GM04504 (cell line): ENCODE measurements at places on chromosomes 2 and 18.

GRCh38 chr18:8290435-8290834, 318.8 kb upstream of the RAB12 start:
- DNase-seq: no peak

DNA sequence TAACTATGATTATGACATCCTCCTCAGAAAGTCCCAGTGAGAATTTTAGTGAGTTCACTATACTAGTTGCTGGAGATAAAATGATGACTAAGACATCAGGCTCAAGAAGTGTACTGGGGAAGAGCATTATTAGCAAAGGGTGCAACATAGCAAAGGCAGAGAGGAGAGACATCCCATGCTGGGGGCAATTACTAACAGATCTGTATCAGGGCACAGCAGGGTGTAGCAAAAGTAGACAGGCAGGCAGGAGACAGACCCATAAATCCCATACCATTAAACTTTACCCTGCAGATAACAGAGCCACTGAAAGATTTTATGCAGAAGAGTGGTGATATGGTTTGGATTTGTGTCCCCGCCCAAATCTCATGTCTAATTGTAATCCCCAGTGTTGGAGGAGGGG, 161.7 kb downstream of the SP3 start:
- no peak for DNase-seq

- DNase-seq: no peak
These were observed 834 bp downstream of the ZNF638 start for GRCh38 chr2:71332435-71332796.

- no peak for DNase-seq
These were observed 10.1 kb downstream of the MYO1B start for GRCh38 chr2:191255271-191255670.

DNA sequence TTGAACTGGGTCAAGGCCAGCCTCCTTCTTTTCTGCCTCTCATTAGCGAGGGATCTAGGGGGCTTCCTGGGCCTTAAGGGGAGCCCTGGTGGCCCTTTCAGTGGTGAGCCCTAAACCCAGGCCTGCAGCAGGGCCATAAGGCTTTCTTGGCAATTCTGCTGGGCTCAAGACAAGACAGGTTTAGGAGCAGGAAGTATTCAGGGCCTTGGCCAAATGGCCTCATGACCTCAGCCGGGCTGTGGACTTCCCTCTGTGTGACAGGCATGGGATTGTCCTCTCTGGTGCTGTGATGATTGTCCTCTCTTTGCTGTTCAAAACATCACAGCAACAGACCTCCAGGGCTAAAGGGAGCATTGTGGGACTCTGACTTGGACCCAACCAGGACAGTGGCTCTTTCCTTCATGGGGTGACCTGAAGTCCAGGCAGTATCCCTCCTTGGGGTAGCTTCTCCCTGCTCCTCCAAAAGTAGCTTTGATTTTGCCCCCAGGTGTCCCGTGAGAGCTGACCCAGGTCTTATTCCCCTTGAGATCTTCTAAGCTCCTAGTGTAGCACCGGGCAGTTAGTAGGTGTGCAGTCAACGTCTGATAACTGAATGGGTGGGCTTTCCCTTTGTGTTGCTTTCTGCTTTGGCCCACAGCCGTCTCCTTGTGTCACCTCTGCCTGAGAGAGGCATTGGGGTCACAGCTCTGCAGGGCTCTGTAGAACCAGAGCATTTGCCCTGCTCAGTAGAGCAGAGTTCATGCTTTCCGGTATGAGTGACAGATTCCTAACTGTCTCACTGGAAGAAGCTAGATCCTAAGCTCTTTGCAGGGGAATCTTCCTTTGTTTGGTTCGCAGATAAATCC, 14.7 kb downstream of the FOSL2 start:
- DNase-seq: no peak

GRCh38 chr18:23536204-23536603, 32.9 kb downstream of the RMC1 start:
- no peak for DNase-seq

DNA sequence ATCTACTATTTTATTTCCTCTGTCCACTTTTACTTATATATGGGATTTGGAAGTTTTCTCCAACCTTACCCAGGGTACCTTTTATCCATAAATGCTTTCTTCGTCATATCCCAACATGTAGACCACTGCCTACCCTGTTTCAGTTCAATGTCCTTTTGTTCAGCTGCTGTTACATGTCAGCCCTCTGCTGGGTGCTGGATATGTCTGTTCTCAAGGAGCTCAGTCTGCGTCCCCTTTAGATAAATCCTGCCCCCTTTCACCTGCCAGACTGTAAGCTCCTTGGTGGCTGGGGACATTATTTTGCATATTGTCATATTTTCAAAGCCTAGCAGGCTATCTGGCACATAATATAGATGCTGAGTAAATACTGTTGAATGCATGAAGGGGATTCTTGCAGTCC, 53.2 kb downstream of the NEMP2 start:
- DNase-seq: no peak

- DNase-seq: no peak
These were observed 21.4 kb downstream of the HADHA start for GRCh38 chr2:26223018-26223417.

DNA sequence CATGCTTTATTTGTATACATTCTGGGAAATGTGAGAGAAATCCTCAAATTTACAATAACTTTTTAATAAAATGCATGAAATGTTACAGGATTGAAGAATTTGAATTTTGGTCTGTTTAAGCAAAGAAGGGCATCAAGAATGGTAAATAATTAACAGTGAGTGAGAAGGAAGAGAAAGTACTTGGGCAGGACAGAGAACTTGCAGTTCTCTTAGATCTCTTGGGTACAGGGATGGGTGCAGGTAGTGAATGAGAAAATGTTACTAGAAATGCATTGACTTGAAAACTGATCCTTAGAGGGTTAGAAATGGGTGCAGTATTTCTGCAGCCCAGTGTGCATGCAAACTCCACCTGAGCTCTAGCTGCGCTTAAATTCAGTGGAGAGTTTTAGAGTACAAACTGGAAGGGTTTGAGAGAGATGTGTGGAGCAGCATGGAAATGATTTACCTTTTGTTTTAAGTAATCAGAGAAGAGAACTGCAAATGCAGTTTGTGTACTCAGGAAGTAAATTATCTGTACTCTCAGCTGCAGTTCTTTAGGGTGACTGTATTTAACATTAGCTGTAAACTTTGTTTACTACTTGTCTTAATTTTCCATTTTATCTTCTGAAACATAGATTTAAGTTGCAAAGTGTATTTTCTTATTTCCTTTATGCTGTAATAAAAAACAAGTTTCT, 51.0 kb upstream of the RAB27B start:
- no peak for DNase-seq

- DNase-seq: no peak
These were observed 68.0 kb downstream of the KLHL29 start for GRCh38 chr2:23452853-23453420.

GRCh38 chr2:211203986-211204385, 647.6 kb downstream of the CPS1 start:
- DNase-seq: no peak

- no peak for DNase-seq
These were observed 72.7 kb upstream of the STON1 start for GRCh38 chr2:48457227-48457626.

DNA sequence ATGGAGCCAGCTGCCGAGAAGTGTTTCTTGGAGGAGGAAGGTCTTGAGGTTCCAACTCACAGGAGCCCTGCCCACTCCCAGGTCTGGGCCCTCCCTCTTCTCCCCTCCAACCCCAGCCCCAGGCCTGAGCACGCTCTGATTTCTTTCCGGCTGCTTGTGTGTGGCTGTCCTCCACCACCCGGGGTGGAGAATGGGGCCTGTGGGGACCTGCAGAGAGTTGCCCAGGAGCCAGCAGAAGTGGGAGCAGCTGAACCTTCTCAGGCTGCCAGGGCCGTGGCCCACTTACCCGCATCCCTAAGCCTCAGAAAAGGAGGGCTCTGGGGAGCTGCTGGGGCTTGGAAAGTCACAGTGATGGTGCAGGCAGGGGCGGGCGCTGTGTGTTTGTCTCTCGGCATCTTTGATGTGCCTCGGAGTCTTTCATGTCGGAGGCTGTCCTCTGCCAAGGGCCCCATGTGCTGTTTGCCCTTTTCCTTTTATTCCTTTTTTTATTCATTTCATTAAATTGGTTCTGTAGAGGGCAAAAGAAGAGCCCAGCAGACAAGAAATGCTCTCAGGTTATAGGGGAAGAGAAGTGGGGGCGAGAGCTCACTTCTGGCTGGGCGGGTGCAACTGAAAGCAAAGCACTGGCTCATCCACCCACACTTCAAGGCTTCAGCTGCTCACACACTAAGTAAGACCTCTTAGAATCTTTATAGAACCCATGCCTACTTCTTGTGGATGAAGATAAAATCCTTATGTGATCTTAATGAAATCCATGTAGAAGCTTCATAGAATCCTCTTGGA, 52.5 kb downstream of the SDC1 start:
- DNase-seq: no peak

DNA sequence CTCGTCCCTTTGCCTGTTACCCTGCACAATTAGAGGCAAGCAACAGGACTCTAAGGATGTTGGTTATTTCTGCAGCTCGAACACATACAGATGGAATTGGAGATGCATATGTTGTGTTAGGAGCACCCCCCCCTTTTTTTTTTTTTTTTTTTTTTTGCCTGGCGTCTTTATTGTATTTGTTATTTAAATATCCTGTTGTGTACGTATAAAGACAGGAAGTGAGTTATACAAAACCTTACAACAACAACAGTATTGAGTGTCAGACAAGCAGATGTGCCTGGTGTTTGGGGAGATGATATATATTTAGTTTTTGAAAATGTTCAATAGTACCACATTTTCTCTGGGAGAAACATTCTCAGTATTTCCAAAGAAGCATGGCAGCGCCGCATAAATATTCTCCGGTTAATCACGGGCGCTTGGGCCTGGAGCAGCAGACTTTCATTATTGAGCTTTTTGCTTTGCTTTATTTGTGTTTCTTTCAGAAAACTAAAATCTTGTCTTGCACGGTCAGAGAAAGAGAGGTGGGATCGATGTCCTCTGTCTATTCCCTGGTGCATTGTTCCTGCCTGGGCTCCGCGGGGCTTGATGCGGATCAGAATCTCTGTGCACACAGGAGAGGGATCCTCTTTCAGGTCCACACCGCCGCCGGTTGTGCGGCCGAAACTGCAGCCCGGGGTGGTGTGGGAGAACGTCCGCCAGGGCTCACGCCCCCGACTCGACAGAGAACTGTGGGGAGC, 23.2 kb upstream of the ZNF516 start:
- no peak for DNase-seq

DNA sequence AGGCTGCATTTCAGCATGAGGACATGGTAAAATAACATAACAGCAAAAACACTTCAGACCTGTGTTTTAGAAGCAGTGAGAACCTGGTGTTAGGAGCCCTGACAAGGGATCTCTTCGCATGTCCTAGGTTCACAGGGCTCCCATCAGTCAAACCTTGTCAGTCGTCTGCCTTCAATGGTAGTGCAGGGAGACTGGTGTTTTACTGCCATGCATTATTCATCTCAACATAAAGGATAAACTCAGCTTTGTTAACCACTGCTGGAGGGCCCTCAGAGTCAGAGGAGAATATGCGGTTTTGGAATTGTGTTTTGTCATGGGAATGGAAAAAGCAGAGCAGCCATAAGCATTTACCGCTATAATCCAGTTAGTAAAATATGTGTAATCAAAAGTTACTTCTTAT, 275.9 kb upstream of the GCFC2 start:
- no peak for DNase-seq

GRCh38 chr2:86470890-86471289, 29.7 kb downstream of the KDM3A start:
- DNase-seq: no peak

DNA sequence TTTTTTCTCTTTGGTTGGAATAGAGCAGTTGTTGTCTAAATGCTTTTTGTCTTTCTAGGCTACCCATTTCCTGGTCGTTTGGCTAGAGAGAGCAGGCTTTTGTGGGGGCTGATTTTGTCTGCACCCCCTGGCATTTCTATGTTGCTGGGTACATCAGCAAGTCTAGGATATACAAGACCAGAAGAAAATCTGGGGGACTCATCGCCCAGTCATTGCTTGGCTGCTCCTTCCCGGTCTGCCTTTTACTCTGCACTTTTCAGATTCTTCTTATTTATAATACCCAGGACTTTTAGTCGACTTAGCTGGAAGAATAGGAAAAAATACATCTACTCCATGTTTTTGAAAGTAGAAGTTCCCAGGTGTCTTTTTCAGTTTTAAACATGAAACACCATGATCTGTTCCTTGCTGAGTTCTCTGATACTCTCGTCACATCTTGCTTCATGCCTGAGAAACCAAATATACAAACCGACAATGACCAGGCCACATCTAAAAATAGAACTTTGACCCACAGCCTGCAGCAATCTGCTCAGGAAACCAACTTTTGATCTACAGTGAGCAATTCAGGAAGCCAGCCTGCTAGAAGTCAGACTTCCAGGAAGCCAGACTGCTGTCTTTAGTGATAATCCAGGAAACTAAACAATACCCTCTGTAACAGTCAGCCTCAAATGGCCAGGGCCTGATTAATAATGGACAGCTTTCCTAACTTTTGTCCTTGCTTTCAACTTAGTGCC, 163.8 kb upstream of the MEX3C start:
- DNase-seq: no peak

- DNase-seq: no peak
These were observed 444.0 kb upstream of the LRRTM1 start for GRCh38 chr2:80748592-80748991.

GRCh38 chr2:118865106-118865505, 17.7 kb upstream of the EN1 start:
- peak; percentile 32 for DNase-seq

GRCh38 chr2:165475277-165476004, 5.9 kb downstream of the CSRNP3 start:
- DNase-seq: no peak

GRCh38 chr2:239355139-239355538, 45.7 kb downstream of the HDAC4 start:
- no peak for DNase-seq

DNA sequence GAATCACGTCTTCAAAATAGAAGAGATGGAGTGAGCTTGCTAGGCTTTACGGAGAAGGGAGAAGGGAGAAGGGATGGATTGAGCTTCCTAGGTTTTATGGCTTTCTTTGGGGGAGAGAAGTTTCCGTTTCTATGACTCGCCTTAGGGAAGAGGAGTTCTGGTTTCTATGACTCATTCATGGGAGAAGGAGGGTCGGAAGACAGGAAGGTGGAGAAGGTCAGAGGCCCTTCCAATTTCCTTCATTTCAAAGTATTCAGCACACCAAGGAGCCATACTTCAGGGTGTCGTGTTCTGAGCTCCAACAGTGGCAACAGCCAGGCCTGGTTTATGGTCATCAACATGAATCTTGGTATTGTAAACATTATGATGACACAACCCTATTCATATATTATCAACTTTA, 284.7 kb upstream of the VWC2L start:
- no peak for DNase-seq

GRCh38 chr2:241087420-241088268, 14.4 kb downstream of the MTERF4 start:
- no peak for DNase-seq

GRCh38 chr2:69701100-69701945, 40.6 kb upstream of the ANXA4 start:
- no peak for DNase-seq
